GM12892 (cell line): ENCODE measurements at places on chromosomes 7 and 10.

DNA sequence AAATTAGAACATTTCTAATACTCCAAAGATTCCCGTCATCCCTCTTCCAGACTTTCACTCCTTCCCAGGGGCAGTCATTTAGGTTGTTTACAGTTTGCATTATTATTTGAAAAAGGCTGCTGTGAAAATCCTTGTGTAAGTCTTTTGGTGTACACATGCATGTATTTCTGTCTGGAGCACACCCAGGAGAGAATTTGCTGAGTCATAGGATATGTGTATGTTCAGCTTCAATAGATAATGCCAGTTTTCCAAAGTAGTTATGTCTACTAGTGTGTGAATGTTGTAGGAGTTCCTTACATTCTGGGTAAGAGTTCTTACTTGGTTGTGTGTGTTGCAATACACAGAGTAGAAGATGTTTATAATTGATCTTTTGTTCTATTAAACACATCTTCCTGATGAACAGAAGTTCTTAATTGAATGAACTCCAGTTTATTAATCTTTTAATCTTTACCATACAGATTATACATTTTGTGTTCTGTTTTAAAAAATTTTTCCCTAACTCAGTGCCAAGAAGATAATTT, 25.3 kb downstream of the CROT start:
- no peak for DNase-seq

DNA sequence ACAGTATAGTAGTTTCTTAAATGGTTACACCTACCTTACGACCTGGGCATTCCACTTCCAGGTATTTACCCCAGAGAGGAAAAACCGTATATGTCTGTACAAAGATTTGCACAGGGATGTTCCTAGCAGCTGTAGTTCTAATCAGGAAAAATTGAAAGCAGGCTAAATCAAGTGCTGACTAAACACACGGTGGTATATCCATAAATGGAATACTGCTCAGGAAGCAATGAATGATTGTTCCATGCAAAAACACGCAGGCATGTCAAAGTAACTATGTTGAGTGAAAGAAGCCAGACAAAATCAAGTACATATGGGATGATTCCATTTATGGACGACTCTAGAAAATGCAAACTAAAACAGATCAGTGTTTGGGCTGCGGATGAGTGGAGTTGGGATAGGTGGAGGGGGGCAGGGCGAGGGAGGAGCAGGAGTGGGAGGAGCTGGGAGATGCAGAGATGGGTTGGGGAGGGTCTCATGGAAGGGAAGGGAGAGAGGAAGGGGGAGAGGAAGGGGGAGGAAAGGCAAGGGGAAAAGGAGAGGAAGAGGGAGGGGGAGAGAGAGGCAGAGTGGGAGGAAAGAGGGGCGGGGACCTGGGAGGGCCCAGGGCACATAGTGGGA, 484 bp upstream of the MSRB2 start:
- DNase-seq, result no peak

GRCh38 chr7:129466796-129467195, 32.6 kb downstream of the STRIP2 start:
- DNase-seq, result no peak

- no peak for DNase-seq
These were observed 384.1 kb upstream of the KIAA1217 start for GRCh38 chr10:23824822-23825221.

DNA sequence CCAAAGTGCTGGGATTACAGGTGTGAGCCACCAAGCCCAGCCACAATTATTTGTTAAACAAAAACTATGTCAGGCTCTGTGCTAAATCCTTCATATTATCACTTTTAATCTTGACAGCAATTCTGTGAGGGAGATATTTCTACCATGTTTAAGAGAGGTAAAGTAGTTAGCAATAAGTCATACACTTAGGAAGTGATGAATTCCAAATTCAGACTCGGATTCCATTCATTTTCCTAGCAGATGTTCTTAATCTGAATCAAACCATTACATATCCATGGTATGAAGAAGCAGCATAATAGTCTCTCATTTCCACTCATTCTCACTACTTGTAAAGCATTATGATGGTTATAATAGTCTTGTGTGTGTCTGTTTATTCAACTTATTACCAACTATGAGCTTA, 2.9 kb upstream of the CD36 start:
- DNase-seq, result no peak

GRCh38 chr7:11914645-11915044, 82.6 kb upstream of the THSD7A start:
- DNase-seq, result no peak

DNA sequence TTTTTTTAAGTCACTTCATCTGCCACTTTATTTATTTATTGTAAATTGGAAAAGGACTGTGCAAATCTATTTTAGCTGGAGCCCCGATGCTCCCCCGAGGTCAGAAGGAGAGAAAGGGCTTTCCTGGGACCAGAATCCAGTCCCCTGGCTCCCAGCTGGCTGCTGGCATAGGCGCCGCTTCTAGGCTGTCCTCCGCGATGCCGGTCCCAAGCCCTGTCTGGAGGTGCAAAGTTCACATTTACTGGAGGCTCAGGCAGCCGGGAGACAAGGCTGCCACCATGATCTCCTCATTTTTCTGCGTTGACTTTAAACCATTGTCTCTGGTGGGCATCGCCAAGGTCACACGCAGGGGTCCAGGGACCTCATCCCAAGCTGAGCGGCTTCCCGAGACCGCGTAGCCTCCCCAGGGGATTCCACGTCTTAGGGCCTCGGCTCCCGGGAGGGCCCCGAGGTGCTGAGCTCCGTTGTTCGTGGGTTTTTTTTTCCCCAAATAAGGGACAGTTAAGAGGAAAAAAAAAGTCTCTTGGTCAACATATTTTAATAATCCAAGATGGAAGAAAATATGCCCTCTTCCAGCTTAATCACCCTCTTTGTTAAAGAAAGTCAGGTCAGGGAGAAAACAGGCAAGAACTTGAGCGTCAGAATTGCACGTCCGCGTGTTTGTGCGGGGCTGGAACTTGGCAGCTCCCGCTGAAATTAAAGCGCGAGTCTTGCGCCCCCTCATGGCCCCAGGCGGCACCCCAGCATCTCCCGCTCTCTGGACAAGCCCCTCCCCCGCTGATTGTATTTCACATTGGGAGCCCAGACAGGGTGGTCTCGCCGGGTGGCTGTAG, 11.9 kb downstream of the RGR start:
- no peak for DNase-seq

GRCh38 chr10:9957351-9957750, 1060.3 kb upstream of the CELF2 start:
- no peak for DNase-seq

- DNase-seq, result no peak
These were observed 84.5 kb upstream of the WNT16 start for GRCh38 chr7:121244120-121244870.

GRCh38 chr7:139182363-139182762, 48.7 kb upstream of the UBN2 start:
- no peak for DNase-seq

GRCh38 chr7:43560742-43561330, 22.1 kb upstream of the STK17A start:
- DNase-seq, result no peak
